ENCODE measurements at places on chromosomes 7 and 10. TPM values are rescaled to one million over a fixed set of nuclear protein-coding genes. Genes with fewer than 3 reads are reported as not detected.

Gene TMEM72
- not detected for total RNA-seq

Gene CNPY1
- not detected for total RNA-seq

Gene SPDYE2
- not detected for total RNA-seq

Gene MRLN
- total RNA-seq, result not detected

Gene AGAP9
- 9.9 TPM for total RNA-seq

GRCh38 chr10:120282421-120282820, 174.6 kb upstream of the PLPP4 start:
- no peak overlapping the region for H3K4me3 ChIP-seq
- no peak overlapping the region for H3K27ac ChIP-seq
- H3K4me1 ChIP-seq, result no peaks in the 10 kb centered on the region
- no peaks in the 10 kb centered on the region for H3K36me3 ChIP-seq

DNA sequence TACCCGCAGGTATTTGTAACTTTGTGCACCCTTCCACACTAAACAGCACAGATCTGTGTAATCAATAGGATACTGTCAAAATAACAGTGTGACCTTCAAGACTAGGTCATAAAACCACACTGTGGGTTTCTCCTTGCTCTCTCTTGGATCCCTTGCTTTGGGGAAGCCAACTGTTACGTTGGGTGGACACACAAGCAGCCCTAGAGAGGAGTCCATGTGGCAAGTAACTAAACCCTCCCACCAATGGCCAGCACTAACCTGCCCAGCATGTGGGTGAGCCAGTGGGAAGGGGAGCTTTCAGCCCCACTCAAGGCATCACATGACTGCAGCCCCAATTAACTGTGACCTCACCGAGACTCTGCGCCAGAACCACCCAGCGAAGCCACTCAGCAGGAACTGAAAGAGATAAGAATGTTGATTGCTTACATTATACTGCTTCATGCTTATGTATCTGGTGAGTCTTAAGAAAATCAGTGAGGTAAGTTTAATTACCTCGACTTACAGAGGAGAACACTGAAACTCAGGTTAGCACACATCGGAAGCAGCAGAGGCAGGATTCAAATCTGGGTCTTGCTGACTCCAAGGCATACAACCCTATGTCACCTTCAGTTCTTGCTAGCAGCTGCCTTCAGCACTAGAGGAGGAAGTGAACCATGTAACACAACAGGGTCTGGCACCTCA, 9.4 kb upstream of the ZC3HAV1 start:
- no peaks in the 10 kb centered on the region for H3K36me3 ChIP-seq
- peaks cover 12% of the 10 kb centered on the region for H3K4me1 ChIP-seq
- no peak overlapping the region for H3K27ac ChIP-seq
- H3K27me3 ChIP-seq, result no peaks in the 10 kb centered on the region
- no peak overlapping the region for H3K4me3 ChIP-seq

DNA sequence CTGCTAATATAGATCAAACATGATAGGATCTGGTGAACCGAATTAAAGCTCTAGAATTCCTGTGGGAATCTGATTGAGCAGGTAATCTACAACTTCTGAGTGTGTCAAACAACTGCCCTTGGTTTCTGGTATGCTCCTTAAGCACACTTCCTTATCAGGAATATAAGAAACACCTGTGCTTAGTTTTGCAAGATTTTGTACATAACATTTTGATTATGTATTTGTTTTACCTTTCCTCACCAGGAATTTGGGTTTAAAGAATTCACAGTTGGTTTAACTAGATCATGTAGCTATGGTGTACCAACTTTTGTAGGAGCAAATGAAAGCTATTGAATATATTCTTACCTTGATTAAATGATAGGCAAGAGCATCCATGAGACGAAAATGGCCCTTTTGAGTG, 40.6 kb downstream of the MCU start:
- no peaks in the 10 kb centered on the region for H3K36me3 ChIP-seq
- no peak overlapping the region for H3K27ac ChIP-seq
- H3K27me3 ChIP-seq, result no peaks in the 10 kb centered on the region

- H3K36me3 ChIP-seq, result no peaks in the 10 kb centered on the region
- no peaks in the 10 kb centered on the region for H3K4me1 ChIP-seq
- no peak overlapping the region for H3K27ac ChIP-seq
- H3K27me3 ChIP-seq, result no peaks in the 10 kb centered on the region
- no peak for DNase-seq
Measured at GRCh38 chr10:6333086-6333485, 130.4 kb downstream of the PFKFB3 start.

GRCh38 chr10:112695539-112695938, 248.5 kb downstream of the VTI1A start:
- DNase-seq, result no peak
- H3K4me3 ChIP-seq, result no peak overlapping the region
- H3K4me1 ChIP-seq, result no peaks in the 10 kb centered on the region
- no peak overlapping the region for H3K27ac ChIP-seq
- H3K27me3 ChIP-seq, result no peaks in the 10 kb centered on the region

Data from Panc1 (cell line).